ENCODE measurements at places on chromosomes 5 and 9.

- peak; percentile 46 for DNase-seq
Measured at GRCh38 chr5:178201221-178201926, 3.0 kb upstream of the HNRNPAB start.

DNA sequence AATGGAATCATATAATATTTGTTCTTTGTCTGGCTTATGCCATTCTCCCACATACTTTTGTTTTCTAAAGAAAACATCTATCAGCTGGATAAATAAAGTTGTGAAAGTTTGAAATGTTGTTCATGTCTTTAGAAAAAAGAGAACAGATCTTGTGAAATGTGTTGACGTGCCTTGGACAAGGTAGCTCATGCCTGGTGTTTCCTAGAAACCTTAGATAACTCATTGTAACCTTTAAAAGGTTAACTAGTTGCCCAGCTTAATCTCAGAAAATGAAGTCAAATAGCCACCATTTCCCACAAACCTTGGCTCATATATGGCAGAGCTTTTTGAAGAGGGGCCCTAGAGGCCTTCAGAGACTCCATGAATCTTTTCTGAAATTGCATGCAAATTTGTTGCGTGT, 15.3 kb downstream of the CDO1 start:
- no peak for DNase-seq

- DNase-seq = peak; percentile 26
Measured at GRCh38 chr5:122773619-122774018, 1.3 kb upstream of the SNX2 start.

DNA sequence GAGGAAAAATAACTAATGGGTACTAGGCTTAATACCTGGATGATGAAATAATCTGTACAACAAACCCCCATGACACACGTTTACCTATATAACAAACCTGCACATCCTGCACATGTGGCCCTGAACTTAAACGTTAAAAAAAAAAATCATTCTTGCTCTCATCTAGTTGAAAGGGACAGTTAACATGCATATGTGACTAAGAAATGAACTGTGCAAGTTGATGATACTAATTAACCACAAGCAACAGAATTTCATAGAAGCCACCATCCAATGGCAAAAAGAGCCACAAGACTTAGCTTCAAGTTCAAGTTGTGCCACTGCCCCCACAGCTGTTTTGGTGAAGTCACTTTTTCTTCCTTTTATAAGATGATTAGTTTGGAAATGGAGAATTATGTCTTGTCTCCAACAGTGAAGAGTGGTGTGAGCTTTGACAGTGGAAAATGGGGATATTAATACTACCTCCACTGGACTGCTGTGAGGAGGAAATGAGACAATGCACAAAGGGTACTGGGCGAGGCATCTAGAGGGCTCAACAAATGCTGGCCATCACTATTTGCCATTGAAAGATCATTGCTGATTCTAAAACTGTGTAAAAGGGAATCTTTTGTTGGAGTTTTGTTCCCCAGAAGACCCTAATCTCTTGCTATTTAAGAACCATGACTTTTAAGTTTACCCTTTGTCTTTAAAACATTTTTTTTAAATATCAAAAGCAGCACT, 202.1 kb downstream of the EBF1 start:
- DNase-seq = no peak

- no peak for DNase-seq
Measured at GRCh38 chr5:127210042-127210441, 80.6 kb upstream of the MEGF10 start.

GRCh38 chr5:126443374-126443851, 20.2 kb downstream of the GRAMD2B start:
- DNase-seq = no peak

DNA sequence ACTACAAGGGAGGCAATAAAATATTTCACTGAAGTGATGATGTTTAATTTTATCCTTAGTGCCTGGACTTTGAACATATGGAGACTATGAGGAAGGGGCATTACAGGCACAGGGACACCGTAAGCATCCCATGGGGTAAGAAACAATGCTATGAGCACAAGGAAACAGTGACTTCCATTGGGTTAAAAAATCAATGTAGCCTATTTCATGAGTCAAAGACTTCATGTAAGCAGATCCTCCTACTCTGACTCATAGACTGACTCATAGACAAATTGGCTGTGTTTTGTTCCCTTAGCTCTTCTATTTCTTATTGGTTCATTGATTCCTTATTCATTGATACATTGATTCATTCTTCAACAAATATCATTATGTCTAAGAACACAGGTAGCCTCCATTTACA, 351.0 kb downstream of the PRELID2 start:
- DNase-seq = peak; percentile 78

DNA sequence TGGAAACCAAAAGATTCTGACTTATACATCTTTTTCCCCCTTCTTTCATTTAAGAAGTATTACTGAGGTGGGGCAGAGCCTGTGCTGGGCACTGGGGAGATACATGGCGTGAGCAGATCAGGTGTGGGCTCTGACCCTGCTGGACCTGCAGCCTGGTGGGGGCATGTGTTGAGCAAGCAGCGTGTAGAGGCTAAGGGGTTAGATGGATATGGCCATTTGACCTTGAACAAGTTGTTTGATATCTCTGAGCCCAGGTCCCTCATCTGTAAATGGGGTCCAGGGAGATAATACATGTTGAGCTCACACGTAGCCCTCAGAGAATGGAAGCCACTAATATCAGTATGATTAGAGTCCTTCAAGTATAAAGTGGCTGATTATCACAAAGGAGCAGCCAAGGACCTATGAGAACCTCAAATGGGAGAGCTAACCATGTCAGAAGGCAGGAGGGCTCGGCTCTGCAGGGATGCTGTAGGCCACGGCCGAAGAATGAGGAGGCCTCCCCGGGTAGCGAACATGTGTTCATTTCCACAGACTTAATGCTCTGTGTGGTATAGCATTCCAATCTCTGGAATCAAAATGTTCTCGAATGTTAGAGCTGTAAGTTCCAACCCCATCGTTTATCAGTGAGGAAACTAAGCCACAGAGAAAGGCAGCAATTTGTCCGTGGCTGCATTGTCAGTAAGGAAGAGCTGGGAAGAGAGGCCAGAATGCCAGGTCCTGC, 15.4 kb upstream of the ANGPTL2 start:
- DNase-seq = peak; percentile 57

GRCh38 chr9:35518225-35518821, 28.4 kb downstream of the RUSC2 start:
- DNase-seq = peak; percentile 96

DNA sequence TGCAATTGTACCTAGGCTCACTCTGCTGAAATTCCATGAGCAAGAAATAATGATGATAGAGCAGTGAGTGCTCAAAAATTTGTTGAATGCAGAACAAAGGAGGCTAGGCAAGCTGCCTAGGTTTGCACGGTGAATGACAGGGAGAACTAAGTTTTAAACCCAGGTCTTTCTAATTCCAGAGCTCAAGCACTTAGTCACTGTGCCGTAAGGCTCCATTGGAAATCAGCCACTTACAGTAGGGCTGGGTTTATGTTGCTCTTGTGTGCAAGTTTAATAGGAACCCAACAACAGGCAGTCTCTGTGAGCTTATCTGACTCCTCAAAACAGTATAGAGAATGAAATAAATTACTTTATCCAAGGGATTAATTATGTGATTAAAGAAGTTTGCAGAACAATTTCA, 147.0 kb downstream of the CSNK1G3 start:
- peak; percentile 41 for DNase-seq

- no peak for DNase-seq
Measured at GRCh38 chr5:114311968-114312367, 49.9 kb upstream of the KCNN2 start.

DNA sequence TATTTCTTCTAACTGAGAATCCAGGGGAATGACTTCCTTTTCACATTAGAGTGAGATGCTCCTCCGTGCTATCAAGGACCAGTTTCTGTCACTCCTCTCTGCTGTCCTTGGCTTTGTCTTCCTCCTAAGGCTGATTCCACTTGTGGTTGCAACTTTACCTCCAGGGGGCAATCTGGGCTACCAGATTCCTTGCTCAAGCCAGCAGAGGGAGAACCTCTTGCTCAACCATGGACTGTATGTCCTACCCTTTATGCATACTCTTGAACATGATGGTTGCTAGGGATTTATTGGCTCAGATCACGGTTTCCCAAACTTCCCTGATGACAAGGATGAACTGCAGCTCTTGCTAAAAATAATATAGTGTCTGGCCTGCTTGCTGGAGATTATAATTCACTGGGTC, 24.0 kb downstream of the NNT start:
- peak; percentile 84 for DNase-seq

DNA sequence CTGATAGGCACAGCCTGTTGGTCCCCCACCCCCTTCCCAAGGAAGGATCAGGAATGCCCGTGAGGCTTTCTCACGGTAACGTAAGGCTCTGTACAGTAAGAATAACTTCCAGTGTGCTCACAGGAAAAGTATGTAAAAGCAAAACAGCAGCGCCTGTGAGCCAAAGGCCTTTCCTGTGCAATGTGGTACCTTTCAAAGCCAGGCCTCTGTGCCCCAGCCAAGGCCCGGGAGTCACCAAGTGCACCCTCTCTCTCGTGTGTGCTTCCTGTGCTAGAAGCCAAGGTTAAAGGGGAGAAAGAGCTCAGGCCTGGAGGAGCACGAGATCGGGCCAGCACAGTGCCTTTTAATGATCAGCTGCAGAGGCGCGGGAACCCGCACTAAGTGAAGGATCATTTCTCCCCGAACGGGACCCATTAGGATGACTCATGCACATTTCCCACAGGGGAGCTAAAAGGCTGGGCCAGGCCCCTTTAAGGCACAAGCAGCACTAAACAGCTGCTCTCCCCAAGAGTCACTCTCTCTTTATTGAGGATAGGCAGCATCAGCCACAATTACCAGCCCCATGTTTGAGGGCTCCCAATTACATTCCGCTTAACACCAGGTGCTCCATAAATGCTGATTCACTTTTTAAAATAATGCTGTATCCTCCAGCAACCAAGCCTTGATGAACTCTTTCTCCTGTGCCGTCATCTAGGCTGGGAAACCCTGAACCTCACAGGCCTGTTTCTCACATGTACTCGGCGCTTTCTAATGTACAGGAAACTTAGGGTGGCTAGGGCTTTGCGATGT, 42.8 kb downstream of the SHB start:
- peak; percentile 96 for DNase-seq

DNA sequence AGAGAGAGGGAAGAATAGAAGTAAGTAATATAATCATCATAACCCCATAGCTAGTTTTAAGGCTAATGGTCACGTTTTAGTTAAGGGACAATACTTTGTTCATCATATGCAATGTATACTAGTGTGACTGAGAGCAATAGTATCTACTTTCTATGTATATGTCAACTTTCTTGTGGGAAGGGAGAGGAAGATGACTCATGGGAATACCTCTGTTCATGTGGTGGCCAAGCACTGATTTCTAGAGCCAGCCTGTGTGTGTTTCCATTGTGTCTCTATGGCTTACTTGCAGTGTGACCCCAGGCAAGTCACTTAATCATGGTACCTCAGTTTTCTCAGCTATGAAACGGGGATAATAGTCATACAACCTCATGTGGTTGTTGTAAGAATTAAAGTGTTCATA, 639.6 kb downstream of the CETN3 start:
- peak; percentile 67 for DNase-seq

- DNase-seq = peak; percentile 55
Measured at GRCh38 chr5:173324115-173325001, 3.9 kb downstream of the STC2 start.

- DNase-seq = no peak
Measured at GRCh38 chr5:31936683-31937082, 237.4 kb downstream of the GOLPH3 start.

- no peak for DNase-seq
Measured at GRCh38 chr5:97417986-97418385, 234.9 kb upstream of the RIOK2 start.

GRCh38 chr5:15538516-15538915, 38.5 kb downstream of the FBXL7 start:
- DNase-seq = no peak

DNA sequence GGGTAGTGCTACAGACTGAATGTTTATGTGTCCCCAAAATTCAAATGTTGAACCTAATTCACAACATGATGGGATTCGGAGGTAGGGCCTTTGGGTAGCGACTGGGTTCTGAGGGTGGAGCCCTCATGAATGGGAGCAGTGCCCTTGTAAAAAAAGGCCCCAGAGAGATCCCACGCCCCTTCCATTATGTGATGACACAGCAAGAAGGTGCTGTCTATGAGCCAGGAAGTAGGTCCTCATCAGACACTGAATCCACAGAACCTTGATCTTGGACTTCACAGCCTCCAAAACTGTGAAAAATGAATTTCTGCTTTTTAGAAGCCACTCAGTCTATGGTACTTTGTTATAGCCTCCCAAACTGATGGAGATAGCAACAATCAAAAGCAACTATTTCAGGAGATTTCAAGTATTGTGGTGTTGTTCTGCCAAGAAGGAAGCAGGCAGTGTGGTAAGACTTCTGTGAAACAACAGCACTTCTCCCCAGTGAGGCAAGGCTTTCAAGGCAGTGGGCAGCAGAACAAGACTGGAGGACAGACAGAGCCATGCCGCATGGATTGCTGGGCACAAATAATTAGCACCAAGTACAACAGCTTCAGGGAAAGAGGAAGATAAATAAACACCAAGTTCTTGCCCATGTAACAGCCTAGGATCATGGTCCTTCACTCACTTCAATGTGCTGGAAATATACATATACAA, 76.1 kb downstream of the OR2K2 start:
- DNase-seq = peak; percentile 1

- no peak for DNase-seq
Measured at GRCh38 chr5:140318792-140319191, 15.9 kb upstream of the PFDN1 start.

DNA sequence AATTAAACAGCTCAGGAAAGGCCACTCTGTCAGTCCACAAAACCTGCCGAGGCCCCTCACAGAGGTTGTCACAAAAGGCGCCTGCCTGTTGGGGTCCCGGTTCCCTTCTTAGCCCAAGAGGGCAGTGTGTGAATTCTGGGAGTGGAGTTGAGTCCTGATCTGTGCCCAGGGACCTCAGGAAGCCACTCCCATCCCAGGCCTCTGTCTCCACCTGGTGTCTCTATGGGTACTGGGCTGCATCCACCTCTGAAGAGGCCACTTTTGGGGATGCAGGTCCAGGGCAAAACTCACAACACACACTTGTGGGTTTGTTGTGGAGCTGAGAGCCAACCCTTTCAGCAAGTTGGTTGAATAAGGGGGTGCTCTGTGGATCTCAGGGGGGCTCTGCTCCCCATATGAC, 74.3 kb upstream of the STXBP1 start:
- no peak for DNase-seq

GRCh38 chr9:35001285-35001677, 11.7 kb downstream of the DNAJB5 start:
- no peak for DNase-seq

GRCh38 chr5:138033386-138033808, 518 bp upstream of the FAM13B start:
- no peak for DNase-seq

- DNase-seq = no peak
Measured at GRCh38 chr9:123251741-123252140, 16.6 kb downstream of the STRBP start.

- no peak for DNase-seq
Measured at GRCh38 chr9:134968823-134969090, 51.0 kb upstream of the FCN1 start.

- no peak for DNase-seq
Measured at GRCh38 chr5:31639481-31640411, 815 bp downstream of the PDZD2 start.

- peak; percentile 24 for DNase-seq
Measured at GRCh38 chr5:16628376-16628775, 11.6 kb upstream of the RETREG1 start.

GRCh38 chr5:176425138-176425537, 8.8 kb upstream of the CLTB start:
- peak; percentile 61 for DNase-seq

Data from choroid plexus epithelial cell (primary cell).